ENCODE measurements at places on chromosomes 2 and 18. TPM values are rescaled to one million over a fixed set of nuclear protein-coding genes. Genes with fewer than 3 reads are reported as not detected.
A peak's percentile ranks its signal among the peaks of the same experiment; 100 is the strongest.

DNA sequence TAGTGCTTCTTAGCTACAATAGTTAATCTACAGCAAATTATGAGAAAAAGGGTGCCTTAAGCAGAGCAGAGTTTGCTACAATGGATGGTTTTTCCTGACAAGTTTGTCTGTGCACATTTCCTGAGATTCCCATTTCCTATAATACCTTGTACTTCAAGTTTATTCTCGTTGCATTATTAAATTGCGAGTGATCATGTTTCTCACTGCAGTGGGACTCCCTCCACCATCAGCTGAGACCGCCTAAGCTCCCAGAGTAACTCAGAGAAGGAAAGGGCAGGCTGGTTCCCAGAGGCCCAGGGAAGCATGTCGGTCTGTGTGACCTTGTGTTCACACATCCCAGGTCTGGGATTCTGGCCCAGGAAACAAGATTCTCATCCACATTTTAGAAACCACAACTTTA, 162.1 kb downstream of the ARL4C start:
- DNase-seq: no peak

The ATF2 gene
- 141 TPM for total RNA-seq

DNA sequence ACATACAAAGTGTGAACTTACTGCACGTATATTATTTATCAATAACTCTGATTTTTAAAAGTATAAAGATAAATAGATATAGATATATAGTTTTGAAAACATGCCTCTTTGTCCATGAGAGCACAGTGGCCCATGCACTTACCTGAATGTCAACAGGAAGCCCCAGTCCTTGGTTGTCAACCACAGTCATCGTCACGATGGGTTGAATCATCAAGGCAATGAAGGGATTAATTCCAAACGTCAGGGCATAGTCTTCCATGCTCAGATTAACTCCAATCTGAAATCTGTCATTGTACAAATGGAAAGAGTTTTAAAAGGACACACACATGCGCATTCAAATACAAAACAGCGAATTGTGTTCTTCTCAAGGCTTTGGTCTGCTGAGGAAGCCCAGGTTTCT, 15.5 kb downstream of the SCYGR4 start:
- no peak for DNase-seq

GRCh38 chr2:1421731-1422130, 8.5 kb downstream of the TPO start:
- no peak for DNase-seq

The IL36B gene
- not detected for total RNA-seq

DNA sequence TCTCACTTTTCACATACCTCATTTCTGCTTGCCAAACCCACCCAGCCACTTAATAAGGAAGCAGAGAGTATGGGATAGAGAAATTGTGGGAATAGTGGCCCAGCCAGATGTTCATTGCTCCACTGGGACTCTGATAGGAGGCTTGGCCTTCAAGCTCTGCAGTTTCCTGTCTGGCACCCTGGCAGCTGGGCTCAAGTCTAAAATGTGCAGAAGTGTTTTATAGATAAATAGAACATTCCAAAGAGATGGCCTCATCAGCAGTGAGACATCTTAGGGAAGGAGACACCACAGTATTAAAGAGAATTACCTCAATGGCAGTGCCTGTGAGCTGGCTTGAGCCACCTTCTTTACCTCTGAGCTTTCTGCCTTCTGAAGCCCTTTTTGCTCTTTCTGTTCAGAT, 24.7 kb downstream of the COPS7B start:
- no peak for DNase-seq

GRCh38 chr2:74364533-74365505, 15.3 kb downstream of the DCTN1 start:
- DNase-seq: no peak

The SERPINB10 gene
- 0.41 TPM for total RNA-seq

DNA sequence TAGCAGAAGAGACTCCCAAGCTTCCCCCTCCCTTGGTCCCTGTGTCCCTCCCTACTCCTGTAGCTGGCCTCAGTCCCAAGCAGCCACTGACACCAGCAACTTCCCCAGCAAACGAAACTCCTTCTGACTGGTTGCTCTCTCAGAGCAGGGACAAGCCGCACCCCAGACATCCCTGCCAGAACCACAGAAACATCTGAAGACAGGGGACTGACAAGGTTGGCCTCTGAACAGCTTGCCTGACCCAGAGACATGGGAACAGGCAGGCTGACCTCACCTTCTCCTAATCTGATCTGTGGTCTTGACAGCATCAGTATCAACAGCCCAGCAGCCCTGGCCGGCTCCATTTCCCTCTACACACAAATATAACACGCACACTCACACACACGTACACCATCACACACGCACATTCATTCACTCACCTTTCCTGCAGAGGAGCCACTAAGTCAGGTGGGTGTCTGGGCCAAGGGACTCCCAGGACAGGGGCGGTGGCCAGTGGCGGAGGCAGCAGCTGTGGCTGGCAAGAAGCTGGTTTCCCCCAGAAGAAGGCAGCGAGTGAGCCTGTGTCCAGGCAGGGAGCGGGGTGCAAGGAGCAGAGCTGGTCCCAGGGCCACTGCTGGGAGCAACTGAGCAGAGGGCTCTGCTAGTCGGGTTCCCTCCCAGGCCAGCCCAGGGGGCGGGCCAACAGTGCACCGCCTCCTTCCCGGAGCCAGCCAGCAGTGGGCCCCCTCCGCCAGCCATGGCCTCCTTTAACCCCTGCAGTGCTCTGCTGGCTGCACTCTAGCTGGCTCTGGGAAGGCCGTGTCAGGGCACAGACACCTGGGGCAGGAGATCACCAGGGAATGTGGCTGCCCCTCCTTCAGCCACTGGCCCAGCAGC, 59.1 kb downstream of the TNS1 start:
- peak; percentile 89 for DNase-seq

All from frontal cortex (tissue), 4 donors.